ENCODE measurements at places on chromosomes 6 and 20.

DNA sequence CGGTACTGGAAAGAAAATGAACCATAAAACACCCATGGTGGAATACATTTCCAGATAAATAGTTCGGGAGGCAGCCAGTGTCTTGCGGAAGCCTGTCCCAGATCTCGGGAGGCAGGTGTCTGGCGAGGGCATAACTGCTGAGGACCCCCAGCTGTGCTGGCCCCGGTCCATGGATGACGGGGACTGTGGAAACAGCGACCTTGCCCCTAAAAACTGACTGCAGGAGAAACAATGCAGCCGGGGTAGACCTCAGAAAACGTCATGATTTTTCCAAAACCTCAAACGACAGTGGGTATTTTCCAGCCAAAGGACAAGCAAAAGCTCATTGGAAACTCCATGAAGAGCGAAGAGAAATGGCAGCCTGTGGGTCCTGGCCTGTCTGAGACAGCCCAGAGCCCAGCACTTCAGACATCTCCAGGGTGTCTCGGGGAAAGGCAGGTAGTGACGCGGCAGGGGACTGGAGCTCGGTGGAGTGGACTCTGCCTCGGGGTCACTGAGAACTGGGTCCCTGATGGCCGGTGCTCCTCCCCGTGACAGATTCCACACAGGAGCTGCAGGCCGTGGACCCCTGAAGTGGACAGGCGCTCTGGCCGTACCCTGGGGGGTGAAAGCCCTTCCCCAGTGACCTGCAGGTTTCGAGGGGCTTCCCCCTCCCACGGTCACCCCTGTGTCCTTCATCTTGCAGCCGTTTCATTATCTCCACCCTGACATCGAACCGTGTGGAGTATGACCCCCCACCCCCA lies 188.6 kb downstream of the SYNDIG1 start:
- DNase-seq: no peak

GRCh38 chr20:49854190-49854875 lies 41.7 kb downstream of the SLC9A8 start:
- DNase-seq: no peak

GRCh38 chr6:42805297-42805861 lies 23.5 kb downstream of the BICRAL start:
- DNase-seq: no peak

GRCh38 chr6:140566781-140567277 lies 1192.4 kb upstream of the CITED2 start:
- no peak for DNase-seq

DNA sequence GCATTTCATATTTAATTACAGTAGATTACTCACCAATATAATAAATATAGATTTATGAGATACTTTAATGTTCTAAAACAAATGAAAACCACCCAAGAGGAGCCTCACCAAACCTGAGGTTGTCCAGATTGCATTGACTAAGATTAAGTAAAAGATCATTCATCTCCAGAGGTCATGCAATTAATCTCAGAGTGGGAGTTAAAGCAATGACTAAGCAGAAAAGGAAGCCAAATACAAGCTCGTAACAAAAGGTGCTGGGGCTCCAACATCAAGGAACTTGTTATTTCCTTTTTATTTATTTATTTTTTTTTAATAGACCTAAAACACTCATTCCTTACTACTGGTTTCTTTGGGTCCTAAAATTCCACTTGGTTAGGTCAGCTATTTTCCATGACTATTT lies 57.7 kb downstream of the RSPO3 start:
- no peak for DNase-seq

DNA sequence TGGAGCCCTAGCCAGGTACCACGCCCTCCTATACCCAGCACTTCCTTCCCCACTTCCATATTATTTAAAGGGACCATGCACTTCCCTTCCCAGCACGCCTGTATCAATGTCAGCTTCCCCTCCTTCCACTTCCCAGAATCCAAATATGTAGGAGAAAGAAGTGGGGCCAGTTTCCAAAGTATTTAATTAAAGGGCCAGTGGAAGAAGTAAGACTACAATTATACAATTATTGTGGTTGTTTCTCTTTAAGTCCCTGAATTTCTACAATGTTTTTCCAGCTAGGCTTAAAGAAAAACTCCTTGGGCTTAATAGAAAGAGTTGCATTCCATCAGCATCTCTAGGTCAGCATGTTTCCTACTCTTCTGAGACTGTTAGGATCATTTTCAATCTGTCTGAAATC lies 515.8 kb downstream of the PREX1 start:
- DNase-seq: no peak

DNA sequence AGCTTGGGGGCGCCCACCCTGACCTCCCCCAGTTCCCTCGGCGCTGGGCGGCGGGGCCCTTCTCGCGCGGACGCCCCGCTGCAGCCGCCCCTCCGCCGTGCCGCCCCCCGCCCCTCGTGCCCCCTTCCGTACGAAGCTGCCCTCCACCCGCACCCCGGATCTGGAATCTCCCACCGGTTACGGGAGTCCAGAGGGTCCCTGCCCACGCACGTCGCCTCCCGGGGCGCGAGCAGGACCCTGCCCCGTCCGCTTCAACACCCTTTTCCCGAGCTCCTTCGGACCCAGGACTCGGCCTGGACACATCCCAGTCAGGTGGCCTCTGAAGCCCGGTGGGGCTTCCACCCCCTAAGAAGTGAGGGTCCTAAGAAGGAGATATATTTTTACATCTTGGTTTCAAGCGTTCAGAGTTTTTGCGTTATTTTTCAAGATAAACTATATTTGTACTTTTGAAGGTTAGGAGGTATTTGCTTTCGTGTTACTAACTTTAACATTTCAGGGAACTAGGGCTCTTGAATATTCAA lies 506 bp downstream of the ARFGAP1 start:
- no peak for DNase-seq

DNA sequence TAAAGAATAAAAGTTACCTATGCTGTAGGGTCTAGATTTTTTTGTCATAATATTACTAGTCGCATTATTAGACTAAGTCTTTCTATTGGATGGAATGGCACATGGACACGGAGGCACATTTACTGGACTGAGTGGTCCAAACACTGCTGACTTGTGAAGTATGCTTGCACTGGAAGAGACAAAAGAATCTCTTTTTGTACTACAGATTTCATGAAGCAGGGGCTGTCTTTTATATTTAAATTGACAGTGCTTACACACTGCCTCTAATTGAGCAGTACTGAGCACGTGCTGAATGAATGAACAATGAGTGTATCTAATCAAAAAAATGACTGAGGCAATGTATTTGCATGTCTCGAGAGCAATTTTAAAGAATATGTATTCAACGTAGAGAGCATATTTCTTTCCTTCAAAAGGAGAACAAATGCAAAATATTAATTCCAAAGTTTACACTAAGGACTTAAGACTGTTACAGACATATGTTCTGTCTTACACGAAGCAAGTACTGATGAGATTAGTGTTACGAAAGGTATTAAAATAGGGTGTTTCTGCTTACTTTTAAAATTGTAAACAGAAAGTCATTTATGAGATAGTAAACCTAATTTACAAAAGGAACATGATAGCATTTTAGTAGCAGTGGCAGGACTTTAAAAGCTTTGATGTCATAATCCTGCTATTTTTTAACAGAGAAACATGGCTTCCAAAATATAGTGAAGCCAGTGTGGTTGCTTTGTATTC lies 8.3 kb downstream of the ELOVL2 start:
- DNase-seq: no peak

GRCh38 chr20:32344835-32345506 lies 13.2 kb upstream of the ASXL1 start:
- no peak for DNase-seq

- peak; percentile 14 for DNase-seq
Measured at GRCh38 chr20:63896264-63897105, 1.6 kb downstream of the DNAJC5 start.

- no peak for DNase-seq
Measured at GRCh38 chr6:15389765-15390723, 144.2 kb downstream of the JARID2 start.

DNA sequence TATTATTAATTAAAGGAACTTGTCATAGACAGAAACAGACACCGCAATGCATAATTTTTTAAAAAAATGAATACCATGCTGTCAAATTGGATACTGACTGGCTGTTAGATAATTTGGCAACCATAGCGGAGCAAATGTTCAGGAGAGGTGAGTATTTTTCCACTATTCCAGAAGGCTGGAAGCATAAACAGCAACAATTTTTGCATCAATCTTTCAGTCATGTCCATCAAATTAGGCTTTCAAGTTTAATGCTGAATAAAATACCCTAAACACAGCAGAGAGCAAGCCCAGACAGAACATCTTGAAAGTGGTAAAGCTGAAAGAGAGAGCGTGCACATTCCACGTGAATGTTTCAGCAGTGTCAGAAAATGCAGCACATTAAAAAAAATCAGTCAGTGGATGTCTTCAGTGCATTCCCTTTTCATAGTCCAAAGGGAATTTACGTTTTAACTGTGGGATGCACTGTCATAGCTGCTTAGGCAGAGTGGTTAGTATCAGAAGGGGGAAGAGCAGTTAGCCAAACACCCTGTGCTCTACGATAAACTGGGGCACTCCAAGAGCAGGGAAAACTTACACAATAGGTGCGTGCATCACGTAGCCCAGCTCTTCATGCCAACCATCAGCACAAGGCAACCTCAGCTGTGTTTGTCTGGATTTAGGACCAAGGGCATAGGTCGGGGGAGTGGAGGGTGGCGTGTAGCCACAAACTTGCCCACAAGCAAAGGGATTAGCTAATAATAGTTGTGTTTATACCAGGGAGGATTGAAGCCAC lies 116.2 kb upstream of the STMND1 start:
- no peak for DNase-seq

- no peak for DNase-seq
Measured at GRCh38 chr6:30779850-30780641, 35.7 kb upstream of the IER3 start.

GRCh38 chr6:20352346-20352745 lies 49.3 kb upstream of the E2F3 start:
- no peak for DNase-seq

GRCh38 chr6:152771061-152771687 lies 20.6 kb downstream of the VIP start:
- no peak for DNase-seq

GRCh38 chr20:23243791-23244155 lies 106.8 kb upstream of the NXT1 start:
- no peak for DNase-seq

DNA sequence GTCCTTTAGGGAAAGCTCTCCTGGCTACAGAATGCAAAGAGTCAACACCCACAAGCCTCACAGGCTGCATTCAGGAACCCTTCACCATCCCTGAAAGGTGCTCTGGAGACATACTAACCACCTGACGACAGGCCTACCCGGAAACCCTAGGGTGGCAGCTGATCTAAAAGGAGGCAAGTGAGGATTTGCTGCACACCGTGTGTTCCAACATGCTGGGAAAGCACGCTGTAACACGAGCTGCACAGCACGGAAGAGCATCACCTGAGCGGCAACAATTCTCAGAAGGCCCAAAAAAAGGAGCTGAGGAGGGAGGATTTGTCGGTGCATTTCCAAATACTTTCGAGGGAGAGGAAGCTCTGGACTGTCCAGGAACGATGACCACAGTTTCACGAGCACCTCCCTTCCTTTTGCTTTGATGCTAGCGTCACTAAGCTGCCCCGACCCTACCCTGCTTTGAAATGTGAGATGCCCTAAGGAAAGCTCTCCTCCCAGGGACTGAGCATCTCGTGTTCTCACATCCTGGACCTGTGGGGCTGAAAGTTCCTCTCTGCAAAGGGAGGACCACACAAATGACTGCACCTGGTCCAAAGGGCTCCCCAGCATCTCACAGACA lies 87.0 kb downstream of the PPP1R3G start:
- no peak for DNase-seq

DNA sequence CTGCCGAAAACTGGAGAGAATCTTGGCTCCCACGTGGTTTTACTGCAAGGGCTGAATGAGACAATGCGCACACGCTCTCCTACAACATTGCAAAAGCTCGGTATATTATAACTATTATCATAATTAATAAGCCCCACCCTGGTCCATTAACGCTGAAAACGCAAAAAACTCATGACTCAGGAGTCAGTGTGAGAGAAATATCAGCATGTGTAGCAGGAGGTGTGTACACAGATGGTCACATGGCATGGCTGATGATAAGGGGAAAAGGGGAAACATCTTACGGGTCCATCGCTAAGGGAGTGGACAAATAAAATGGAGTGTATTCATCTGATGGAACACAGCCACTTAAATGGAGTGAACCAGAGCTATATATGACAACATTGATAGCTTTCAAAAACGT lies 29.2 kb downstream of the CDH22 start:
- DNase-seq: no peak

DNA sequence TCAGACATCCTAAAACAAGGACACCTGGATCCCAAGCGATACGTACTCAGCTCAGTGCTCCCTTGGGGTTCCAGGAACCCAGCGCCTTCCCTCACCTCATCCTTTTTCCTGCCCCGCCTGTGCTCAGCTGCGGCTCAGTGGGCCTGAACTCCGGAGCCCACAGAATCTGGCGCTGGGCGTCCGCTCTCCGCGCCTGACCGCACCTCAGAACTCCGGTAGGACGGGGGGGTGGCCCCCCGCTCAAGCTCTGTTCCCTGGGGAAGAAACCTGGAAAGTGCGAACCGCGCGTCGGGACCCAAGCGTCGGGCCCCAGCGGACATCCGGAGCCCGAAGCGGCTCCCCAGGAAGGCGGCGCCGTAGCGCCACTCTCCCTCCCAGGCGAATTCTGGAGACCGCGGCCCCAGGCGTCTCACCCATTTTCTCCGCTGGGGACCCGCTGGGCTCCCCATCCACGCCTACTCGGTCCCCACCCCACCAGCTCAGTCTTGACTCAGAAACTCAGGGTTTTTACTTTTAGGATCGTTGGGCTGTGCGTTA lies 336 bp upstream of the LY6G5C start:
- DNase-seq: peak; percentile 40

GRCh38 chr6:16548121-16548520 lies 213.1 kb downstream of the ATXN1 start:
- DNase-seq: no peak

DNA sequence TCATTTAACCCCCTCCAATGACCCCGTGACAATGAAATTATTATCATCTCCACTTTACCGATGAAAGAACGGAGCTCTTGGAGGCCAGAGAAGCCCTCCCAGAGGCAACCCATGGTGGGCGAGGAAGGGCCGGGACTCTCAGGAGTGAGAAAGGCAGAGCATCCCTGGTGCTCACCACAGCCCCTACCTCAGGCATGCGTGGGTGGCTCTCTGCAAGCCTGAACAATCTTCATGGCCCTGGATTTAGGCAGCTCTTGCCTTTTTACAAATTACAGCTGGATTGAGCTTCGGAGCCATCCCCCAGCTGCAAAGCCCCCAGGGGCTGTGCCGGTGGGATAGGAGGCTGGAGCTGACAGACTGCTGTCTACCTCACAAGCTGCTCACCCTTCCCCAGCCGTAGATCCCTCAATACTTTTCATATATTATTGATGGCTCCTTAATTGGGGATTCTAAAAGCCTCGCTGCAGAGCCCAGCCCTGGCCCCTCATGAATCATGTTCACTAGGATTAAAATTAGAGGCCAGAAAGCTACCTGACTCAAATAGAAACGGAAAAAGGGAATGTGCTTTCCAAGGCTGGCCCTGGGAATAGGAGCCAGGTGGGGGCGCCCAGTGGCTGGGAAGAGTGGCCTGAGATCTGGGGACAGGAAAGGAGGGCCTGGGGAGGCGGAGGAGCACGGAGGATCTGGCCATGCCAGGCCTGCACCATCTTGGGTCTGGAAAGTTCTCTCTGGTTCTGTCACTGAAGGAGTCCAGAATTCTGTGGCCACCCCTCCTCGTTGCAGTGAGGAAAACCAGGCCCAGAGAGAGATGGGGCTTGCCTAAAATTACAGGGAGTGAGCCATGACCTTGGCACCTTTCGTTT lies 29.1 kb downstream of the CPNE5 start:
- DNase-seq: no peak

GRCh38 chr6:13907614-13908215 lies 17.0 kb upstream of the RNF182 start:
- no peak for DNase-seq
